Thymus (tissue), 14 donors: ENCODE measurements at places on chromosomes 7 and 10. TPM values are rescaled to one million over a fixed set of nuclear protein-coding genes. Genes with fewer than 3 reads are reported as not detected.
A peak's percentile ranks its signal among the peaks of the same experiment; 100 is the strongest.

The ZNF467 gene
- total RNA-seq, result 3.8 TPM

The WASHC2A gene
- total RNA-seq, result 28.6 TPM

DNA sequence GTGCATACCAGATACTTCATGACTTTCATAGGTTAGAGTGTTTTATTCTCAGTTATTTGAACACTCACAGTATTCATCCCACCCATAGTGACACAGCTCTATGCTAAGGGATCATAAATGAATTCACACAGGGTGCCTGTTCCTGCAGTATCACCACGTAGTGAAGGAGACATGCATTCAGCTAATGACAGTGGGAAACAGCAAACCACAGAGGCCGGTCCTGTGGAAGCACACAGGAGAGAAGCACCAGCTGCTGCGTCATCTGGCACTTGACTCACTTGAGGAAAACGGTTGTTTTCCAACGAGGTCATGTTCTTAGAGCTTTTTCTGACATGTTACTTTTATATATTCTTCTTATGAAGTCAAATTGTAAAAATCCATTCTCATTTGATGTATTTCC is 73.0 kb downstream of the UBE3C start:
- no peak overlapping the region for H3K4me3 ChIP-seq
- no peak overlapping the region for H3K27ac ChIP-seq
- no peaks in the 10 kb centered on the region for H3K4me1 ChIP-seq
- H3K27me3 ChIP-seq, result no peaks in the 10 kb centered on the region

GRCh38 chr7:117349570-117349969 is 26.7 kb upstream of the WNT2 start:
- no peak overlapping the region for H3K27ac ChIP-seq
- H3K27me3 ChIP-seq, result no peaks in the 10 kb centered on the region
- H3K36me3 ChIP-seq, result no peaks in the 10 kb centered on the region
- no peak overlapping the region for H3K4me3 ChIP-seq

GRCh38 chr10:30435073-30435422 is 1.1 kb downstream of the MAP3K8 start:
- no peak for DNase-seq
- H3K4me1 ChIP-seq, result peaks cover 54% of the 10 kb centered on the region
- H3K27ac ChIP-seq, result peak overlapping the region; percentile 84
- H3K27me3 ChIP-seq, result peaks cover 37% of the 10 kb centered on the region
- H3K36me3 ChIP-seq, result no peaks in the 10 kb centered on the region

- no peak for DNase-seq
- H3K36me3 ChIP-seq, result no peaks in the 10 kb centered on the region
- H3K4me1 ChIP-seq, result no peaks in the 10 kb centered on the region
Measured at GRCh38 chr10:80110986-80111385, 21.5 kb upstream of the PLAC9 start.

DNA sequence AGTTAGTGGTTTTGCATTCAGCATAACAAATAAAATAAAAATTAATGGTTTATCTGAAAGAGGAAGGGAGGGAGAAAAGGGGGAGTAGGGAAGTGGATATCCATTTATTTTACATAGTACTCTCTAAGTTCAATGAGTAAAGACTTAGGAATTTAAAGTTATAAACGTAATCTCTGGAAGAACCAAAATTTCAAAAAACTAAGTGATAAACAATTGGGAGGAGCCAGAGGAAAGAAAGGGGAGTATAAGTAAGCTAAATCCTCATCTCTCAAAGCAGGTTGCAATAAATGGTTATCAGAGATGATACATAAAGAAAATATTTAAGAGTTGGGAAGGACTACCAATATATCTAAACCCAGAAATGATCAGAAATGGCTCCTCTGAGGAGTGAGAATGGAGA is 46.4 kb downstream of the ANK3 start:
- no peak overlapping the region for H3K4me3 ChIP-seq
- no peaks in the 10 kb centered on the region for H3K4me1 ChIP-seq
- H3K27me3 ChIP-seq, result no peaks in the 10 kb centered on the region
- no peaks in the 10 kb centered on the region for H3K36me3 ChIP-seq
- no peak for DNase-seq

GRCh38 chr10:17473228-17473950 is 19.0 kb upstream of the ST8SIA6 start:
- no peaks in the 10 kb centered on the region for H3K4me1 ChIP-seq
- no peaks in the 10 kb centered on the region for H3K36me3 ChIP-seq
- no peak overlapping the region for H3K4me3 ChIP-seq
